SK-N-SH (cell line): ENCODE measurements at places on chromosomes 16 and 17.

DNA sequence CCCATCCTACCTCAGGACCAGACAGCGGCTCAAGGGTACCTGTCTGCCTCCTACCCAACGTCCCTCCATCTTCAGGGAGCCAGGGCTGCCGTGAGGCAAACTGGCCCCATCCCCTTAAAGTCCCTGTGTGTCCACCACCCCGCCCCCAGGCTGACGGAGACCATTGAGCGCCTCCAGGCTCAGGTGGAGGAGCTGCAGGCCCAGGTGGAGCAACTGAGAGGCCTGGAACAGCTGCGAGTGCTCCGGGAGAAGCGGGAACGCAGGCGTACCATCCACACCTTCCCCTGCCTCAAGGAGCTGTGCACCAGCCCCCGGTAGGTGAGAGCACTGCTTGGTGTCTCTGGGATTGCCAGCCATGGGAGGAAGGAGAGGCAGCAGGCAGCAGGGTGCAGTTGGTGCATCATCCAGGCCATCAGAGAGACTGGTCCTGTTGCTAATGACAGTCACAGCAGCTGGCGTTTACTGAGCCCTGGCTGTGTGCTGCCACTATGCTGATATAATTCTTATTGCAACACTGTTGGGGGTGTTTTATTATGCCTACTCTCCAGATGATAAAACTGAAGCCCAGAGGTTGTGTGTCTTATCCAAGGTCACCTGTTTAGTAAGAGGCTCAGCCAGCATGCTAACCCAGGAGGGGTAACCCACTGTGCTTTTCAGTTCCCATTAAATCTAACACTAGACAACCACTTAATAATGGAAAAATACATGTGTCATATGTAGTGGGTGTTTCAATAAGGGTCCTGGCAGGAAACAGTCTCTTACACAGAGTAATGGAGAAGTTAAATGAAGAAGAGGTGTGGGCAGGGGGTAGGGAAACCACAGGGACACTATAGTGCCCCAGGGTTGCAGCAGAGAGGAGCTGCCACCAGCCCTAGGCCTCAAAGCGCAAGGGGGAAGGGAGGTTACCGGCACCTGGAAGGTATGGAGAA lies 10.3 kb upstream of the MRPL58 start:
- DNase-seq = no peak

- DNase-seq = no peak
Measured at GRCh38 chr16:57859331-57859730, 57.0 kb upstream of the KIFC3 start.

- DNase-seq = no peak
Measured at GRCh38 chr16:26840691-26841090, 226.0 kb upstream of the C16orf82 start.

- DNase-seq = no peak
Measured at GRCh38 chr17:59151591-59151990, 3.4 kb downstream of the SKA2 start.

- peak; percentile 77 for DNase-seq
Measured at GRCh38 chr17:78924481-78925151, 571 bp downstream of the TIMP2 start.

DNA sequence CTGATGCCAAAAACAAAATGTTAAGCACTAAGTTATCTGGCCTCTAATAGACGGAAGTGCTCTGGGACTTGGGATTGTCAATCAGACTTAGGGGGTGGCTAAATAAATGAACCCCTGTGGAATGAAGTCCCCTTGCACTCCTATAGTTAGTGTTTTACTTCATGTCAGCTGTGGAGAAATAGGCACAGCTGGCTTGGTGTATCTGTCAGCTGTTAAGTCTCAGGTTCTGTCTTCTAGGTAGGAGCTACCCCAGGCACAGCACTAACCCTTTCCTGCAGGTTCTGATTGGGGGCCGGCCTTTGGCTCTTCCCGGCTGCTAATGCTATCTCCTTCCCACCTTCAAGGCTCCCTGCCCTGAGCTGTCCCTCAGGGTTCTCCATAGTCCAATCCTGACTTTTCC lies 410.6 kb downstream of the UTP18 start:
- DNase-seq = no peak

DNA sequence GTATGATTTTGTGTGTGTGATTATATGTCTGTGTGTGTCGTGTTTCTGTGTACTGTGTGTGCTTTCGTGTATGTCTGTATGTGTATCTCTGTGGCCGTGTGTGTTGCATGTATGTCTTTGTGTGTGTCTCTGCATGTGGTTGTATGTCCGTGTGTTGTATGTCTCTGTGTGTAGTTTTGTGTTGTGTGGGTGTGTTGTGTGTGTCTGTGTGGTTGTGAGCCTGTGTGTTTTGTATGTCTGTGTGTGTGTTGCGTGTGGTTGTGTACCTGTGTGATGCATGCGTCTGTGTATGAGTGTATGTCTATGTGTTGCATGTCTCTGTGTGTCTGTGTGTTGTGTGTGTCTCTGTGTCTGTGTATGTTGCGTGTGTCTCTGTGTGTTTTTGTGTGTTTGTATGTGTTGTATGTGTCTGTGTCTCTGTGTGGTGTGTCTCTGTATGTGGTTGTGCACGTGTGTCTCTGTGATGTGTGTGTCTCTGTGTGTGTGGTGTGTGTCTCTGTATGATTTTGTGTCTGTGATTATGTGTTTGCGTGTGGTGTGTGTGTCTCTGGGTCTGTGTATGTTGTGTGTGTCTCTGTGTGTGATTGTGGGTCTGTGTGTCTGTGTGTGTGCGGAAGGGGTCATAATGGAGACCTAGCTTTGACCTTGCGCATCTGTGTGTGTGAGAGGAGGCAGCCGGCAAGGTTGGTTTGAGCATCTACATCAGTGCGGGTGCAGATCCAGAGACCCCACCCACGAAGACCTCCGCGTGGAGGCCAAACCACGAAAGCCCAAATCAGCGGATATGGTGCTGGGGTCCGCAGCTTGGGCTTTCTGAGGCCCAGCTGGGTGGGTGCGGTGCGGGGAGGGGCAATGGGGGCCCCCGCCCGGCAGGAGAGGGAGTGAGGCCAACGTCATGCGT lies 212.6 kb upstream of the GSE1 start:
- no peak for DNase-seq

- DNase-seq = no peak
Measured at GRCh38 chr17:41096055-41096454, 1.9 kb downstream of the KRTAP4-8 start.

- peak; percentile 72 for DNase-seq
Measured at GRCh38 chr17:16352667-16353316, 477 bp downstream of the CENPV start.

DNA sequence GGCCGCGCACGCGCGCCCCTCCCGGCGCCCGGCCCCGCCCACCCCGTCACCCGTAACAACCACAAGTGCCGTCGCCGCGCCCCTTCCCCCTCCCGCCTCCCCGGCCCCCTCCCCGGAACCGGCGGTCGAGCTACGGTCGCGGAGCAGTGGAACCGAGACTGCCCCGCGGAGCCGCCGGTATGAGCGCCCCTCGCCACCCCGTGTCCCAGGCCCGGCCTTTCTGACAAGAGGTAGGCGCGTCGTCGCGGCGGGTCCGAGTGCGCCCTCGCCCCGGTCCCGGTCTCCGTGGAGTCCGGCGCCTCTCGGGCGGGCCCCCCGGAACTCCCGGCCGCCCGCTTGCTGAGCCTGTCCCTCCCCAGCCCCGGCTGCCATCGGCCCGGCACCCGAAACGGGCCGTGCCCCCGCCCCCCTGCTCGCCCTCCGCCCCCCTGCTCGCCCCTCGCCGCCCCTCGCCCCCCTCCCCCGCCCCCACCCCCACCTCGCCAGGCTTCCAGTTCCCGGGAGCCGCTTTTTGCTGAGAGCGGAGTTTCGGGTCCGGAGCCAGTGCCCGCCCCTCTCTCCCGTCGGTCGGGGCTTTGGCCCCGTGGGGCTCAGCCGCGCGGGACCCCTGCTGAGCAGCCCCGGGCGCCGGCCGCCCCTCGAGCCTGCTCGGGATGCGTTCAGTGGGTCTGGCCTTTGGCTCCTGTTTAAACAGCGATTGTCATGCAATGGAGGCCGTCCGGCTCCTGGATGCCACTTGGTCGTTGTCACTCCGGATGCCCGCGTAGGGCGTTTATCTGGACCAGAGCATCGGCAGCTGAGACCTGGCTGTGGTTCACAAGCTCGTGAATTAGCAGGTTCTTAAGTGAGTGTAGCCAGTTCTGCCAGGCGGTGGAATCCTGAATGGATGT lies at the start of gene SEC14L1:
Gene SEC14L1 (plus strand): TSS at position 92 of the 890 bp plus-strand sequence. CDS start 2,628 bp downstream, outside the sequence.
- DNase-seq = peak; percentile 89

DNA sequence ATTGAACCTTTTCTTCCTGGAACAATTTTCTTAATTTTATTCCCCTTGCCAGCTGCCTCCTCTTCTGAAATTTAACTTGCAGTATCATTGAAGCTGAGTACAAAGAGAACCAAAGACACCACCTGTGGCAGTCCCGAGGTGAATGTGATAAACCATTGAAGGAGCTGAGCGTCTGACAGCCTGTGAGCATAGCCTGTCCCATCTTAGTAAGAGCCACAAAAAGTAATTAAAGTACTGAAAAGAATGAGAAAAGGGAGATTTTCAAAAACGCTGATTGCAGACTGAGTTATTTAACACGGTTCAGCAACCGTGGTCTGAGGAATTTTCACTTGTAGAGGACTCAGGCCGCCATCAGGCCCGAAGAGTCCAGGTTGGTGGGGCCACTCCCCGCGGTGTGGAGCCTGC lies 27.2 kb upstream of the ST6GALNAC1 start:
- no peak for DNase-seq

DNA sequence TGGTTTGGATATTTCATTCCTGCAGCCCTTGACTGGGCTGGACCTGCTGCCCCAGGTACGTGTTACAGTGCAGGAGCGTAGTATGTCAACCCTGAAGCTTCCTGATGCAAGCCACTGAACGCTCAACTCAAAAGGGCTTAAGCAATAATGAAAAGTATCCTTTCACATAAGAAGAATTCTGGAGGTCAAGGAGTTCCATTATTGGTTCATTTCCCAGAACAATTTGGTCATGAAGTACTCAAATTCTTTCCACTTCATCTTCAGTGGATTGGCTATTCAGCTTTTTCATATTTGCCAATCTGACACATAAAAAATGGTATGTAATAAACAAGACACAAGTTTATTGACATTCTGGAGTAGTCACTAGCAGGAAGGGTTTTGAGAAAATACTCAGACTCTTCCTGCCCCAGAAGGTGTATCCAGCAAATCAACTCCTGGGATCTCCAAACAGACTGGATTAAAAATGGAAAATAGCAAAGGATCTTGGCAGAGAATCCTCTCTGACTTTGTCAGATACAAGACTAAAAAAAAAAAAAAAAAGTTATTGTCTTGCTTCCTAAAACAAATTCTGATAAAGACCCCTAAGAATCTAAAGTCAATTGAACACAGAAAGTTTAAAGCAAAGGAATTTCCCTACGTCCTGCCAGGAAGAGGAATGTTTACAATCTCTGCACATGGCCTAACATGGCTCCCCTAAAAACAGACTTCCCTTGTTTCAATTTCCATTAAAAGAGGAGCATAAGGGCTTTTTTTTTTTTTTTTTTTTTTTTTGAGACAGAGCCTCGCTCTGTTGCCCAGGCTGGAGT lies 37.5 kb upstream of the WSB1 start:
- no peak for DNase-seq

DNA sequence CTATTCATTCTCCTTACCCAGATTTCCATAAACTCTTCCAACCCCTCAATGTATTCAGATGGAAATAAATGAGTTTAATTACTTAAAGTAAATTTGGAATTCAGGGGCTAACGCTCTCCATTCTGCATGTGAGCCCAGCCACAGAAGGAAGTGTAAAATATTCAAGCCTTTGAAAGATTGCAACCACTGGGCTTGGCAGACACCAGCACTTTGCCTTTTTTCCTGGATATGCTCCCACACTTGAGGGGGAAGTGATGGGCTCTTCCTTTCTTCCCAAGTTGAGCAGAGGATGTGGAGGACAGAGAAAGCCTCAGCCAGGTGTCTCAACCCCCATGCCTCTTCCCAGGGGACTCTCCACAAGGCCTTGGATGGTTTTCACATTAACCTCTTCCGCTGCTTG lies 825.1 kb upstream of the EEF2KMT start:
- no peak for DNase-seq

DNA sequence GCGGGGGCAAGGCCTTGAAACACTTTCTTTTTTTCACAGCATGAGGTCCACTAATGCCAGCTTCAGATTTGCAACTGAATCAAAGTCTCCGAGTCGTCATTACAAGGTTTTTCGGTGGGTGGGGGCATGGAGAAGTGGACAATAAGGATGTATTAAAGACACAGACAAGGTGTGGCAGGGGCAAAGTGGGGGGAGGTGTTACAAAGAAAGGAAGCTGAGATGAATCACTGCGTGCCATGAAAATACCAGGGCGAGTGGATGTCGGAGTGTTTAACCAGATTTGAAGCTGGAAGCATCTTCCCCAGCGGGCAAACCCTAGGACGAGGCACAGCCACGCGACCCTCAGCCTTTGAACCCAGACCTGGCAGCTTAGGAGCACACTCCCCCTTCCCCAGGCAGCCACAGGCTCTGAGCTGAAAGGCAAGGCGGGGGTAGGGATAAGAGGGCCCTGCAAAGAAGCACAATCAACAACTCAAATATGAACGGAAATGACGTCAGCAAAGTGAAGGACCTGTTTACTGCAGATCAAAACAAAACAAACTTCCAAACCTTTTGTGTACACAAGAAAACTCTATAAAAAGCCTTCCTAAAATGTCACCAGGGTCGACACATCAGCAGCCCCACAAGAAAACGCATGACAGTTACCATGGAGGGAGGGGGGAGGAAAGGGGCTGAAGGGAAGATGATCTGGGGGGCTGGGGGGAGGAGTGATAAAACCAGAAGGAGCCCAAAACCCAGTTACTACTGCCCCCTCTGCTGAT lies 5.6 kb upstream of the ZFHX3 start:
- DNase-seq = peak; percentile 52

DNA sequence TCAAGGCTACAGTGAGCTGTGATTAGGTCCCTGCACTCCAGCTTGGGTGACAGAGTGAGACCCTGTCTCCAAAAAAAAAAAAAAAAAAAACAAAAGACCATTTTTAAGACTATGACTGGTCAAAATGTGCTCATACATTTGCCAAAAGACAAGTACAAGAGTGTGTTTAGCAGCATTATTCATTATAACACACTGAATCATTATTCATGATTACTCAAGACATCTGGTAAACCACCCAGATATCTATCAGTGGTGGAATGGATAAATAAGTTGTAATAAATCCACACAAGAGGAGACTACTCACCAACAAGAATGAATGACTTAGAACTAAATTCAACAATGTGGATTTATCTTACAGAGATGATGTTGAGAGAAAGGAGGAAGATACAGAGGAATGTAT lies 716.3 kb downstream of the MAF start:
- no peak for DNase-seq

DNA sequence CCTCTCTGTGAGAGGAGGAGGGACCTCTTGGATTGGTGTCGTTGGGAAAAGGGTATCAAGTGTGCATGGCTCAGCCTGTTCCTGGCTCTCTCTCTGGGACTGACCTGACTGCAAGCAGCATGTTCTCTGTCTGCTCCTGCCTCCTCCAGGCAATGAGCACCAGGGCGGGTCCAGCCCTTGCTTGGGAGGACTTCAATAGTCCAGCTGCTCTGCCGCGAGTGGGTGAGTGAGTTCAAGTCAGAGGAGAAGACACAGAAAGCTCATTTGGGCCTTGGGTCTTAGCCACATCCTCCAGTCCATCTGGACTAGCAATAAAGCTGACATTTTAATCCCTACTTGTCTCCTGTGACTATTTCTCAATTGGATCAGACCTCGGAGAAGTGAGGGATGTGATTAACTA lies 25.2 kb upstream of the TNS4 start:
- DNase-seq = no peak
